AG08395 (cell line): ENCODE measurements at places on chromosomes 6 and 20.

- DNase-seq, result no peak
These were observed 106.8 kb upstream of the BEND6 start for GRCh38 chr6:56848105-56848504.

GRCh38 chr6:17393892-17394631, 667 bp downstream of the CAP2 start:
- peak; percentile 73 for DNase-seq

- peak; percentile 75 for DNase-seq
These were observed 13.4 kb upstream of the FOXC1 start for GRCh38 chr6:1596088-1596852.

DNA sequence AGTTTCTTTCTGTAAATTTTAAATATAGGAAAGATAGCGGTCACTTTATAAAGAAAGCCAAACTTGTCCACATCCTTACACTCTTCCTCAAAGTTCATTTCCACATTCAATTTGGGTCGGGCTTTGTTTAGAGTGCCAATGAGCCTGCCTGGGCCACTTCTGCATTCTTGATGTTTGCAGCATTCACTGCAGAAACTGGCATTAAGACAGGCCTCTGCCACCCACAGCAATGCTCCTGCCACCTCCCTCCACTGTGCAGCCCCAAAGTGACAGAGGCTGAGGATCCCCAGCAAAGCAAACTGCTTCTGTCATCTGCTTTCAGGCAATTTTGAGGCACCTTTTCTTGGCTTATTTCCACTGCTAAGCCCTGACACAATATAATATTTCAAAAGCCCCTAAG, 61.2 kb downstream of the TNFAIP3 start:
- no peak for DNase-seq

GRCh38 chr6:170082531-170083187, 208.2 kb downstream of the DLL1 start:
- no peak for DNase-seq

GRCh38 chr6:34696189-34696738, 303 bp downstream of the ILRUN start:
- peak; percentile 38 for DNase-seq

GRCh38 chr20:23160536-23161243, 74.6 kb upstream of the CD93 start:
- DNase-seq, result no peak

GRCh38 chr6:126890055-126890454, 228.4 kb upstream of the RSPO3 start:
- no peak for DNase-seq

GRCh38 chr6:162119341-162119740, 608.2 kb downstream of the PRKN start:
- DNase-seq, result peak; percentile 61
